ENCODE measurements at places on chromosomes 12 and 14.

GRCh38 chr12:119019166-119019565, 37.8 kb downstream of the SRRM4 start:
- no peak for DNase-seq

DNA sequence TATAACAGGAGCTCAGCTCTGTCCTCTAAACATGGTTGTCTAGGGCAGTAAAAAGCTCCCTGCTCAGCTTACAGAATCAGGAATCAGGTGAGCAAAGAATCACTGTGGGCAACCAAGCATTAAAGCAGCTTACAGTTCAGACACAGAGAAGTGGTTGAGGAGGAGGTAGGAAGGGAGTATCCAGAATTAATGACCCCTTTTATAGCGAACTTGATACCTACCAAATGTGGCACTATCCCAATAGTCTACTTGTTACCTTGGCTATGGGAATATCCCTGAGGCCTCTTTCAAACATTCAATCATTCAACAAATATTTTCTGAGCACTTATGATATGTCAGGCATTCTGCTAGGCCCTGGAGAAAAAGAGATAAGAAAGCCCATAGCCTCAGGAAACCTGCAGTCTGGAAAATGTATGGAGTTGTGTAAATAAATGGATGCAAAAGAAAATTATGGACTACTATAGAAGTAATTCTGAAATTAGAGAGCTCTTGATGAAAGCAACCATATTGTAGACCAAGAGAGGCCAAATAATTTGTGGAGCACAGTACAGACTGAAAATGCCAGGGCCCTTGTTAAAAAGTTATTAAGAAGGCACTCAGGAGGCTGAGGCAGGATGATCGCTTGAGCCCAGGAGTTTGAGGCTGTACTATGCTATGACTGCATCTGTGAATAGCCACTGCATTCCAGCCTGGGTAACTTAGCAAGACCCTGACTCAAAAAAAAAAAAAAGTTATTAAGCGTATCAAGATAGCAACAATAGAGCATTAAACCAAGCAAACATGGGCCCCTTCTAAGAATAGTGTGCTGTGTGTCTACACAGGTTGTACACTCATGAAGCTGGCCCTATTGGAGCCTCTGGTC, 134.0 kb upstream of the CPSF6 start:
- no peak for DNase-seq

- DNase-seq, result no peak
Measured at GRCh38 chr14:61954306-61954705, 192.1 kb downstream of the SNAPC1 start.

DNA sequence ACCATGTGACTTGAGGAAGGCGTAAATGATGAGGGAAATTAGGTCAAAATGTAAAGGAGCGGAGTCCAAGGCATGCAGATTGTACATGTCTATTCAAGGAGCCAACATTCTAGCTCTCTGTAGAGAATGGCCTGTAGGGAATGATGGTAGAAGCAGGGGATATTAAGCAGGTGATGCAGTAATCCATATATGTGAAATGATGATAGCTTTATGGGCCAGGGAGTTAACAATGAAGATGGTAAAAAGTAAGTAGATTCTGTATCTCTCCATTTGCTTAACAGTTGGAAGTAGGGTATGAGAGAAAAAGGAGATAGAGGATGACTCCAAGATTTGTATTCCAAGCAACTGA, 33.4 kb downstream of the ARHGAP5 start:
- no peak for DNase-seq

GRCh38 chr12:126889501-126889900, 1377.5 kb upstream of the TMEM132C start:
- DNase-seq, result no peak

GRCh38 chr12:52259657-52260243, 14.7 kb upstream of the KRT86 start:
- no peak for DNase-seq

- no peak for DNase-seq
Measured at GRCh38 chr12:87985069-87985675, 44.0 kb downstream of the C12orf50 start.
